ENCODE measurements at places on chromosomes 7 and 10.

GRCh38 chr10:66639371-66639770 lies 286.5 kb upstream of the LRRTM3 start:
- DNase-seq = peak; percentile 70

GRCh38 chr10:77036993-77037734 lies 600.4 kb downstream of the KCNMA1 start:
- no peak for DNase-seq

DNA sequence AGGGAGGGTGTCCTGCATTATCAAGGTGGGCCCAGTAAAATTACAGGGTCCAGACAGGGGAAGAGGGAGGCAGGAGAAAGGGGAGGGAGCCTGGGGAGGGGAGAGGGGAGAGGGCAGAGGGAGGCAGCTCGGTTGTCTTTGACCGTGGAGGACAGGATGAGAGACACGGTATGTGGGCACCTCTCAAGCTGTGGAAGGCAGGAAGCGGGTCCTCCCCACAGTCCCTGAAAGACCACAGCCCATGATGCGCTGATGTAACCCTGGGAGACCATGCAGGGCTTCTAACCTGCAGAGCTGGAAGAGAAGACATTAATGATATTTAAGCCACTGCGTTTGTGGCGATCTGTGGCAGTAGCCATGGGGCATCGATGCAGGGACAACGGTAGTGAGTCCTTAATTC lies 27.2 kb upstream of the MNX1 start:
- DNase-seq = no peak

GRCh38 chr7:70241536-70242175 lies 643.4 kb downstream of the AUTS2 start:
- DNase-seq = no peak

DNA sequence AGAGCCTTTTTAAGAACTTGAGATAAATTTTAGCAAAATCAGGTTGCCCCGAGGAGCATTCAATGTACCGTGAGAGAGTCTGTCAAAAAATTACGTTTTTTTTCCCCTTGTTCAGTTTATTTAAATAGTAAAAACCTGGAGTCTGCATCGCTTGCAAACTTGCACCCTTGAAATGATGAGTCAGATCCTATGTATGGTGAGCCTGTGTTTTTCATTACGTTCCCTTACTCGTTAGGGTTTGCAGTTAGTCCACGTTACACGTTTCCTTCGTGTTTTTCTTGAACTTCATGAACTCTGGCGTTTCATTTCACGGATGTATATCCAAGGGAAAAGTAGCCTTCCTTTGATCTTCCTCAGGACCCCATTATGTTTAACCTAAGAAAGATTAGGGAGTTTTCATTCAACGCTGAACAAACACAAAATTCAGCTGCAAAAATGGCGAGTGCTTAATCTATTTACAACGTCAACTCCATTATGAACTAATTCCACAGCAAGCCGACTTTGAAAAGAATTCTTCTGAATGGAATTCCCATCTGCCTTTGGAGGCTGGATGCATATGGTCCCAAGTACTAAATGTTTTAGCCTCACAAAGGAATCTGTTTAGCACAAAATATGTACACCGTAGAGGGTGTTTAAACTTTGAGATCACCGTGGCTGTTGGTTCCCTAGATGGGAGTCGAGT lies 182.4 kb downstream of the MYOF start:
- DNase-seq = peak; percentile 79

DNA sequence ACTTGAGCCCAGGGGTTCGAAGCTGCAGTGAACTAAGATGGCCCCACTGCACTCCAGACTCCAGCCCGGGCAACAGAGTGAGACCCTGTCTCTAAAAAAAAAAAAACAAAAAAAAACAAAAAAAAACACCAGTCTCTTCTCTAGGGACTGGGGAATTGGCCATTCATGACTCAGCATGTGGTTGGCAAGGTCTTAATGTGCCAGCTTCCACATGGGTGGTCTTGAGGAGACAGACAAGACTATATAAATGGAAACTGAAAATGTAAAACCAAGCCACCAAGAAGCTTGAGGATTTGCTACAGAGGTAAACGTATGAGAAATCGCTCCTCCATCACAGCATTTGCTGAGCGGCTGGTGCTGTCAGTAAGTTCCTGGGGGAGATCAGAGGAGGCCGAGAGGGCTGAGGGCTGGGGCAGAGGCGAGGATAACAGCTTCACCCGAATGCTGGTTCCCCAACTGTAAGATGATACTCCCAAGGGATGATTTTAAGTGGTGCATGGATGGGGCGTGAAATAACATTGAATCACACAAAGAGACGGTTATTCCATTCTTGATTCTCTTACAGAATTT lies 128.7 kb downstream of the C10orf105 start:
- no peak for DNase-seq

GRCh38 chr10:78254013-78254412 lies 220.3 kb downstream of the RPS24 start:
- DNase-seq = peak; percentile 42

GRCh38 chr7:111074748-111075146 lies 16.2 kb upstream of the LRRN3 start:
- DNase-seq = no peak

DNA sequence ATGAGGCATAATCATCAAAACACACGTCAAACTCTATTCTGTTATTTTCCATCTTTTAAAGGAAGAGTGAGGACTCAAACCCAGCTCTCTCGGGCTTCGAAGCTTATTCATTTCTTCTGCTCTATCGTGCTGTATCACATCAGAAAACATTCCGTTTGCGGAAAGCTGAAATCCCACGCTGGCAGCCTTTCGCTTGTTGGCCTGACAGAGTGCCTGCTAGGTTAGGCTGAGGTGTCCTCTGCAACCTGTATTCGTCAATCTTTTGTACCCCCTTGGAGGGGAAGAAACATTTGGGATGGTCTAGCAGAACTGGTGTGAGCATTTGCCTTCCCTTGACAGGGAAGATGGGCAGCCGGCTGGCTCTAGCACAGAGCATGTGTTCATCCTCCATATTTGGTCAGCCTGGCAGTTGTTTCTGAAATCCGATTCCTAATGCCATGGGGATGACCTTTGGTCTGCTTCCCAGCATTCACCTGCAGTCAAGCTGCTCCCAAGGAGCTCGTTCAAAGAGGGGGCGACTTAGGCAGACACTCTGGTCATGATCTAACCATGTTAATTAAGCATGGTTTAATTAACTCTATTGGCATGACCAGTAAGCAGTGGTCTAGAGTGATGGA lies 55.2 kb downstream of the TACC2 start:
- DNase-seq = peak; percentile 42

DNA sequence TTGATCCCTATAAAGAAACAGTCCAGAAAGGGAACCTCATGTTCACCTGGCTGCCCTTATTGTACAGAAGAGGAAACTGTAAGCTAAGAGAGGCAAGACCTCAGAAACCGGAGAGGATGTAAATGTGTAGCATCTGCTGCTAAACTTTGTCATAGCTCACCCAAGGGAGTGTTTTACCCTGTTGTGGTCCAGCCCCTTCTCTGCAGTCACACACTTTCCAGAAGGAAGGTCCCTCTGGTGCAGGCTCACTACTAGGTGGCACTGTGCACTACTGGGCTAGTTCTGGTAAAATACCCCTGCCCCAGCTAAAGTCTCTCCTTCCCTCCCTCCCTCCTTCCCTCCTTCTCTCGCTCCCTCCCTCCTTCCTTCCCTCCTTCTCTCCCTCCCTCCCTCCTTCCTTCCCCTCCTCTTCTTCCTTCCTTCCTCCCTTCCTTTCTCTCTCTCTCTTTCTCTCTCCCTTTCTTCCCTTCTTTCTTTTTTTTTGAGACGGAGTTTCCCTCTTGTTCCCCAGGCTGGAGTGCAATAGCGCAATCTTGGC lies 42.5 kb upstream of the LCOR start:
- DNase-seq = no peak

DNA sequence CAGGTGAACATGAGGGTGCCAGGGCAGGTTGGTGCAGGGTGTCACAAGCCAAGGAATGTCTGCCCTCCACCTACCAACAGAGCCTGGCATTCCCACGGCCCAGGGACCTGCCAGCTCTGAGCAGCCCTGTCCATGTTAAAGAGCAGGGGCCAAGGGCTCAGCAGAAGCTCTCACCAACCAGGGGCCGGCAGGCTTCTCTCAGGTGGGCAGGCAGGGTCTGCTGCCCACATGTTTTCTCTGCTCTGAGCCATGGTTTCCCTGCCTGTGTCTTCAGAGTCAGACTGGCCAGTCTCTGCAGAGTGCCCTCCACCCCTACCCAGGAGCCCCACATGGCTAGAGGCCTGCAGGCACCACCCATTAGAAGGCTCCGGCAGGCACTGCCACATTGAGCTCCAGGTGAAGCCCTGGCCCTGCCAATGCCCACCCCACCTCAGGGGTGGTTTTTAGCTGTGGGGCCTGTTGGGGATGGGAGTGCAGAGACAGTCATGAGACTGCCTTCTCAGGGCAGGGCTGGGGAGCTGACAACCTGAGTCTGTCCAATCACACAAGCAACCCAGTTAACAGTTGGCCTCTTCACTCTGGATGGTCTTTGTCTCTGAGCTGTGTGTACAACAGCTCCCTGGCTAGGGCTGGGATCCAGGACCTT lies 135.9 kb downstream of the ARHGAP22 start:
- no peak for DNase-seq

- DNase-seq = no peak
Measured at GRCh38 chr7:130350945-130351790, 6.6 kb downstream of the CPA5 start.

- peak; percentile 8 for DNase-seq
Measured at GRCh38 chr10:58892031-58892531, 284.4 kb upstream of the PHYHIPL start.

GRCh38 chr7:66845379-66846095 lies 75.5 kb upstream of the TMEM248 start:
- no peak for DNase-seq

GRCh38 chr7:41874201-41874785 lies 171.4 kb upstream of the INHBA start:
- peak; percentile 6 for DNase-seq

- DNase-seq = no peak
Measured at GRCh38 chr10:120599200-120599724, 142.2 kb downstream of the PLPP4 start.

- no peak for DNase-seq
Measured at GRCh38 chr7:674454-675410, 51.8 kb upstream of the DNAAF5 start.

GRCh38 chr7:159084069-159084801 lies 60.4 kb downstream of the VIPR2 start:
- no peak for DNase-seq

- DNase-seq = no peak
Measured at GRCh38 chr10:130615457-130615856, 479.3 kb downstream of the GLRX3 start.

DNA sequence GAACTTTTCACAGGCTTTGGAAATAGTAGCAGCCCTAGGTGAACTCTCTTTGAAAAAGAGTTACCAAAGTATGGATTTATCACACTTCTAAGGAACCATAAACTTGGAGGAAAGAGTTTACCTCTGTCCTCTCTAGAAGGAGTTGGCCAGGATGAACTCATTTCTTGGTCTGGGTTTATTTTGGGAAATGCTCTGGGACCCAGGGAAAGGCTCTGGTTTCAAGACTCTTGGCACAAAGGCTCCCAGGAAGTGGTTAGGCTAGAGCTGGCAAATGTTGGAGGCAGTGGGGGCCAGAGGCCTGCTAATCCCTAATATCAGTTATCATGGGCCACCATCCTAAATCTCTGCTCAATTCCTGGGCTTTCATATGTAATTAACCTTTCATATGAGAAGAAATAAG lies 36.3 kb upstream of the CDK6 start:
- peak; percentile 69 for DNase-seq

DNA sequence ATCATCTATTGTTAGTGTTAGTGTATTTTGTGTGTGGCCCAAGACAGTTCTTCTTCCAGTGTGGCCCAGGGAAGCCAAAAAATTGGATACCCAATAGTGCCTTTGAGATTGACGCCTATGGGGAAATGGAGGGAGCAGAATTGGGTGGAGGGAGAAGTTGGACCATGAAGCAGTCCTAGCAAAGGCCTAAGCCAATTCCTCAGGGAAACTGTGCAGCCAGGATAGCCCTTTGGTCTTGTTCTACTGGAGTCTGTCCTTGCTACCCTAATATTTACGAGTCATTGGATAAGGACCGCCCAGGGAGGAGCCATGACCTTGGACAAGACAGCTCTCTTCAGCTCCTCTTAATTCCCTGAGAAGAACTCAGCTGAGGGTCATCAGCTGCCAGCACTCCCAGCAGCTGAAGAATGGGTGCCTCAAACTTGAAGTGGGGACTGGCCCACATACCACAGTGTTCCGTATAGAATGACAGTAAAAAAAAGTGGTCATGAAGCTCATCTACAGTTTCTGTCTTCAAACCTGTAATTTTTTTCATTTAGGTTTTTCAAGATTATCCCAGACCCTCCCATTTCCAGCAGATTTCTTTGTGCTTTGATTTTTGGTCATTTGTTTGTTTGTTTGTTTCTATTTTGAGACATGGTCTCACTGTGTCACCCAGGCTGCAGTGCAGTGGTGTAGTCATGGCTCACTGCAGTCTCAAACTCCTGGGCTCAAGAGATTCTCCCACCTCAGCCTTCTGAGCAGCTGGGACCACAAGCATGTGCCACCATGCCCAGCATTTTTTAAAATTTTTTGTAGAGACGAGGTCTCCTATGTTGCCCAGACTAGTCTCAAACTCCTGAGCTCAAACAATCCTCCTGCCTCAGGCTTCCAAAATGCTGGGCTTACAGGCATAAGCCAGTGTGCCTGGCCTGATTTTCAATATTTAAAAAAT lies 81.2 kb downstream of the C1GALT1 start:
- DNase-seq = no peak

DNA sequence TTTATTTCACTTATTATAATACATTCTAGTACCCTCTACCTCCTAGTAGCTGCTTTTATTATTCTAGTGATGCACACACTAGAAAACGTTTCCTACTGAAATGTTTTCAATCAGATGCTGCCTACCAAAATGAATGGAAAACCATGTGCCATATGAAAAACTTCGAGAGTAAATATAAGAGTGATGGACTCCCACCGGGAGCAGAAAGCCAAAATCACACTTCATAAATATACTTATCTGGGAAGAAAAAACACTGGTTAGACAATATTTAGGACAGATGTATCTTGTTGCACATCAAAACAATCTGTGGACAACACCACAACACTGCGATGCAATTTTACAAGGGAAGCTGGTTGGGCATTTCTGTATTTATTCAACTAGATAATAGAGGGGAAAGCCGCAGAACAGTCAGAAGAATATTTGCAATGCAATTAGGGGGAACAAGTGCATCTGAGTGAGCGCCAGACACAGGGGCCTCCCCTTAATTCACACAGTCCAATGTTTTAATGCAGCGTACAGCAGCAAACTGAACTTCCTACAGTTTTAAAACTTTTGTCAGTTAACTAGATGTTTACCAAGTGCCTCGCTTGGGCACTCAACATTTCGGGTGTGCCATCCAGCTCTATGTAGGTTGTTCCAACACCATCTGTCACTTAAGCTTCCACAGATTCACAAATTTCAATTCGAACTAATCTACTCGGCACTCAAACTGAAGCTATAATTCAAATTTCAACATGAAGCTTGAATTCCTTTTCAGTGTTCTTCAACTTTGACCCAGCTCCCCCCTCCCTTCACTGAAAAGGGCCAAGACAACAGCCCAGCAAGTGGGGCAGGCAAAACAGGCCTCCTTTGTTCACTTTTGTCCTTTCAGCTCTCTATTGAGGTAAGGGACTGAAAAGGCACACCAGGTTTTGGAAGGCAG lies 7.4 kb downstream of the NRCAM start:
- DNase-seq = no peak

- peak; percentile 21 for DNase-seq
Measured at GRCh38 chr7:17021205-17021604, 139.4 kb upstream of the AGR3 start.
